ENCODE measurements at places on chromosomes 16 and 17.

GRCh38 chr17:41478237-41478636 lies 2.7 kb downstream of the KRT35 start:
- DNase-seq = no peak

- no peak for DNase-seq
These were observed 542 bp downstream of the KLHL36 start for GRCh38 chr16:84648595-84649510.

GRCh38 chr17:65485388-65486299 lies 75.8 kb downstream of the AXIN2 start:
- DNase-seq = peak; percentile 23

DNA sequence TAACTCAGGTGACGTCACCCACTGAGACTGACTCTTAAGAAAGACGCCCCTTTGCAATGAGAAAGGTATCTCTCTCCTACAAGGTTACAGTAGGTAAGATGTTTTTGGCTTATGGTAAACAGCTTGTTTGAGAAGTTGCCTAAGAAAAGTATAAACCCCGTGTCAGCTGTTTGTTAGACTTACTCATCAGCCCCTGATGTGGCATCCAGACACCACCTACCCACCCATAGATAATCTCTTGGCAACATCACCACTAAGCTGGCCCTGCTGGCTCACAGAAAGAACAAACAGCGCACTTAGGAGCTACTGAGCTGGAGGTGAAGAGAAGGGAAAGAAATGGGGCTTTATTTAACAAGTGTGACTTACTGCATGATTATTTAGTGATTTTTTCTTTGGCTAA lies 121.0 kb downstream of the PARN start:
- no peak for DNase-seq

GRCh38 chr17:43958748-43959352 lies 5.1 kb upstream of the PYY start:
- DNase-seq = no peak

DNA sequence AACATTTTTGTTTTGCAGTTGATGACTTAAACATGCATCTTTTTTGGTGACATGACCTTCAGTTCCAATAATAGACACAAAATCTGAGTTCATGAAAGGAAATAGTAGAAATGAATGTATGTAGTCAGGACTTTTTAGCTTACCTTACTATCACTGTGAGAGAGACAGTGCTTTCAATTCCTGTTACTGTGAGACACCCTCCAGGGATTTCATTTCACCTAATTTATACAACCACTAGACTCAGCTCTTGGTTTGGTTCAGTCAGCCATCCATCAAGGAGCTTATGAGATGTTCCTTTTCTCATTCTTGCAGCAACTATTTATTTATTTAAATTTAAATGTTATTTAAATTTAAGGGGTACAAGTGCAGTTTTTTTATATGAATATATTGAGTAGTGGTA lies 77.9 kb downstream of the MAP2K4 start:
- DNase-seq = no peak

DNA sequence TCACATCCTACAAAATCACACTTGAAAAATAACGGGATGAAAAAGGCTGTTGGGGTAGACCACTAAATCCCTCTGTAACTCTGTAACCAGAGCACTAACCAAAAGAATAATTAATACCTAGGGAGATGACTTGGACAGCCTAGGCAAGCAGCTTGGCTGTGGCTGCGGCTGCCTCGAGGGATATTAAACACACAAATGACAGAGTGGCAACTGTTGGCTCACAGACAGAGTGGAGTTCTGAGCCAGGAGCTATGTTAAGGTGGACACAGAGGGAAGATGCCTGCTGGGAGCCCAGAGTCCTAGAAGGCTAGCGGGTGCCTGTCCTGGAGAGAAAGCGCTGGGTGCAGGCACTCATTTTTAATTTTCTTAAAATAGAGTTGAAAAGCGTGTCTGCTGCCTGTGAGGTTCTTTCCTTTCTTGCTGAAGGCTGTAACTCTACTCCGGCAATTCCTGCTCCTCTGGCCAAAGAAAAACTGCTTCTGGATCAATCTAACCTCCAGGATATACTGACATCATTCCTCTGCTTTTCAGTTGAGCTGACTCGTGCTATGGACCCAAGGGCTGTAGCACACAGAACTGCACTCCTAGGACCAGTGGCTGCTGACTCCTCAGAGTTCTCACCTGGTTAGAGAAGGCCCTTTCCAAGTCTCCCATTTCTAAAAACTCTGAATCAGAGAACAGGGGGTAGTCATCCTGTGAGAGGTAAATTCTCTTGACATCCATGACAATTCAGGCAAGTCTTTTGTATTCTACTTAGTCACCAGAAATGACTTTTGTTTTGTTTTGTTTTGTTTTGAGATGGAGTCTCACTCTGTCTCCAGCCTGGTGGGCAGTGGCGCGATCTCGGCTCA lies 147.9 kb downstream of the STX8 start:
- no peak for DNase-seq

GRCh38 chr16:77745972-77746371 lies 23.7 kb downstream of the NUDT7 start:
- DNase-seq = no peak

GRCh38 chr17:74445158-74445557 lies 13.3 kb downstream of the GPRC5C start:
- no peak for DNase-seq

DNA sequence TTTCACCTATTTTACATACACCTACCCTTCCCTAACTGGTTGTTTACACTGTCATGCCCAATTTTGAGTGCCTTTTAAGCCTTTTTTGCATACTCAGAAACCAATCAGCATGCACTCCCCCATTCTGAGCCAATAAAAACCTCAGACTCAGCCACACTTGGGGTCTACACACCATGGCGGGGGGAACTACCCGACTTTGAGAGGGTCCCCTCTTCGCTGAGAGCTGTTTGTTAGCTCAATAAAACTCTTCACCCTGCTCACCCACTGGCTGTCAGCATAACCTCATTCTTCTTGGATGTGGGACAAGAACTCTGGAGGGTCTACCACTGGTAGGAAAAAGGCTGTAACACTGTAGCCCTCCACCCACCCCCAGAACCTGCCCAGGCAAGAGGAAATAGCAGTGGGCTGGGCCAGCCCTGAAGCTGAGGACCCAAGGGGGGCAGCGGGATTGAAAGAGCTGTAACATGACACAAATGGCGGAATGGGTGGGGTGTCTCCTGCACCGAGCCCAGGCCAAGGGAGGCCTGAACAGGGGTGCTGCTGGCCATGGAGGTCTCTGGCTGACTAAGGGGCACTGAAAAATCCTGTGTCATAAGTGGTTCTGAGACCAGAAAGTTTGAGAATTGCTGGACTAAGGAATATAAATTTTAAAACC lies 3.0 kb upstream of the FLYWCH2 start:
- DNase-seq = no peak

GRCh38 chr17:27667656-27668487 lies 36.9 kb downstream of the LGALS9 start:
- no peak for DNase-seq

DNA sequence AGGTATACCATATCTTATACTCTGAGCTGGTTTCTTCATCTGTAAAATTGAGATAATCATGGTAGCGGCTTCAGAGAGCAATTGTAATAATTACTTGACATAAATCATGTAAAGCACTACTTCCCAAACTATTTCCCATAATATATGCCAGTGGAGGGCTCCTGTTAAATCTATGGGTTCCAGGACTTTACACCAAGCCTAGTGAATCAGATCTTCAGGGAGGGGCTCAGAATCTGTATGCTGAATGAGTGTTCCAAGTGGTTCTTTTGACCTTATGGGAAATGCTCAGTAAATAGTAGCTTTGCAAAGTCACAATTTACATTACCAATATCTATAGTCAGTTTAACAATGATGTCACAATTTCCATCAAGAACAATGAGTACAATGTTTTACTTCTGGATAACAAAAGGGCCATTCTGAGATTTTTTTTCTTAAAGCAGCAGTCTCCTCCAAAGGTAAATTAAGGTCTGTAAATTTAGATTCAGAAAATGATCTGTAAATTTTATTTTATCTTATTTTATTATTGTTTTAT lies 50.9 kb upstream of the NLK start:
- no peak for DNase-seq

GRCh38 chr16:66131156-66131807 lies 235.2 kb upstream of the CDH5 start:
- peak; percentile 56 for DNase-seq

- DNase-seq = no peak
These were observed 14.0 kb upstream of the PVALEF start for GRCh38 chr17:81151278-81151677.

GRCh38 chr17:6421700-6422604 lies 13.0 kb downstream of the AIPL1 start:
- DNase-seq = peak; percentile 67

- peak; percentile 15 for DNase-seq
These were observed 22.8 kb downstream of the KATNIP start for GRCh38 chr16:27572711-27573110.

GRCh38 chr17:78362671-78363070 lies 2.8 kb upstream of the SOCS3 start:
- no peak for DNase-seq

Data from fibroblast of upper back skin (primary cell).